CD4-positive, alpha-beta T cell treated with Interferon alpha-2 for 1 hour (primary cell): ENCODE measurements at places on chromosomes 13 and 19.
A peak's percentile ranks its signal among the peaks of the same experiment; 100 is the strongest.

DNA sequence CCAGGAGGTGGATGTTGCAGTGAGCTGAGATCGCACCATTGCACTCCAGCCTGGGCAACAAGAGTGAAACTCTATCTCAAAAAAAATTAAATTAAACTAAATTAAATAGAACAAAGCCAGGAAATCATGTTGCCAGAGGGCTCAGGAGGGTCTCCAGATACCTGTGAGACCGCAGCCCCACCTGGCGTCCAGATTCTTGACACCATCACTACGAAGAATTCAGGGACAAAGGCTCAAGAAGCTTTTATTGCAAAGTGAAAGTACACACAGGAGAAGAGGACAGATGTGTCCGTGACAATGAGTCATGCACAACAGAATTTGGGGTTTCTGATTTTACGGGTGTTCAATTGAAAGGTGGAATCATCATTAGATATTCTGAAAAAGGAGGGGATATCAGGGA is 76.6 kb downstream of the STOML3 start:
- no peak for DNase-seq

GRCh38 chr13:33838647-33839046 is 20.7 kb downstream of the RFC3 start:
- DNase-seq = no peak

DNA sequence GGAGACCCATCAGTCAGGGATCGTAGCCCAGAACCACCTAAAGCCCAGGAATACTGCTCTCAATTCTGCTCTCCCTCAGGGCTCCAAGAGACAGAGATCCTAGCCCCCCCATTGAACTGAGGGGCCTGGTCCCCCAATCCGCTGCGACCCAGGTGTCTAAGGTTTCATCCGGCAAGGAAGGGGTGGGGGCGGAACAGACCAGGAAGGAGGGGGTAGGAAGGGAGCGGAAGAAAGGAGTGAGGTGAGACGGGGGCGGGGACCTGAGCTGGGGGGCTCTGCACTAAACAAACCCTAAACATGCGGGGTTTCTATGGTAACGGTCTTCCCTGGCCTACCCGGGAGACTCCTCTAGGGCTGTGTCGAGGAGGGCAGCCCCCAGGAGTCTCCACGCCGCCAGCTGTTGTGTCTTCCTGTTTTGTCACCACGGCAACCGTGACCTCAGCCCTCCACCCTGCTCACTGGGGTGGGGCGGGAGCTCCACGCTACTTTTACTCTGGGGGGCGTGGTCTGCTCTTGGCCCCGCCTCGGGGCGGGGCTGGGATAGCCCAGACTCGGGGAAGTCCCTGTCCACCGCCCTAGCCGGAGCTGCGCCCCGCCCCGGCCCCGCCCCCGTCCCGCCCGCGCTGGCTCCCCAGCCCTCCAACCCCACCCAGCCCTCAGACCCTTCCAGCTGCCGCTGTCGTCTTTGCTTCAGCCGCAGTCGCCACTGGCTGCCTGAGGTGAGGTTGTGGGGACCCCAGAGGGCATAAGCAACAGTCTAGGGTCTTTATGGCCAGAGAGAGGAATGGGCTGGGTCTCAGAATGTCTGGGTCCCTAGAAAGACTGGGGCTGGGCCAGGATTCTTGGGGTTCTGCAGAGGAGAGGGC is at the start of gene MYADM:
Gene MYADM, plus strand, starts transcription at position 659 of the 866 bp plus-strand sequence. CDS start 5,647 bp downstream, outside the sequence.
- DNase-seq = peak; percentile 100

DNA sequence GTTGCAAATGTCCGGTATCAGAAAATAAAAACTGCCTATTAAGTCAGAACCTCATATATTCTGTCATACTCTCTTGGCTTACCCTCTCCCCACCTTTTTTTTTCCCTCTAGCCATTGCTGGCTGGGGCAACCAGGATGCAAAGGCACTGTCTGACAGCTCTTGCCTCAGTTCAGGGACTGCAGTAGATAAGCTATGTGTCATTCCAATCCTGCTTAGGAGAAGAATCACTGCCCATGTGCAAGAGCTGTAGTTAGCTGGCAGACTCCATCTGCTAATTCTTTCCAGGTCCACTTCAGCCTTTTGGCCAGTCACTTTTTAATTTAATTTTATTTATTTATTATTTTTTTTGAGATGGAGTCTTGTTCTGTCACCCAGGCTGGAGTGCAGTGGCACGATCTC is 895.6 kb upstream of the SLC10A2 start:
- no peak for DNase-seq

GRCh38 chr13:50780201-50781015 is 63.1 kb downstream of the DLEU7 start:
- DNase-seq = no peak

GRCh38 chr13:106471957-106472543 is 63.4 kb downstream of the EFNB2 start:
- no peak for DNase-seq

DNA sequence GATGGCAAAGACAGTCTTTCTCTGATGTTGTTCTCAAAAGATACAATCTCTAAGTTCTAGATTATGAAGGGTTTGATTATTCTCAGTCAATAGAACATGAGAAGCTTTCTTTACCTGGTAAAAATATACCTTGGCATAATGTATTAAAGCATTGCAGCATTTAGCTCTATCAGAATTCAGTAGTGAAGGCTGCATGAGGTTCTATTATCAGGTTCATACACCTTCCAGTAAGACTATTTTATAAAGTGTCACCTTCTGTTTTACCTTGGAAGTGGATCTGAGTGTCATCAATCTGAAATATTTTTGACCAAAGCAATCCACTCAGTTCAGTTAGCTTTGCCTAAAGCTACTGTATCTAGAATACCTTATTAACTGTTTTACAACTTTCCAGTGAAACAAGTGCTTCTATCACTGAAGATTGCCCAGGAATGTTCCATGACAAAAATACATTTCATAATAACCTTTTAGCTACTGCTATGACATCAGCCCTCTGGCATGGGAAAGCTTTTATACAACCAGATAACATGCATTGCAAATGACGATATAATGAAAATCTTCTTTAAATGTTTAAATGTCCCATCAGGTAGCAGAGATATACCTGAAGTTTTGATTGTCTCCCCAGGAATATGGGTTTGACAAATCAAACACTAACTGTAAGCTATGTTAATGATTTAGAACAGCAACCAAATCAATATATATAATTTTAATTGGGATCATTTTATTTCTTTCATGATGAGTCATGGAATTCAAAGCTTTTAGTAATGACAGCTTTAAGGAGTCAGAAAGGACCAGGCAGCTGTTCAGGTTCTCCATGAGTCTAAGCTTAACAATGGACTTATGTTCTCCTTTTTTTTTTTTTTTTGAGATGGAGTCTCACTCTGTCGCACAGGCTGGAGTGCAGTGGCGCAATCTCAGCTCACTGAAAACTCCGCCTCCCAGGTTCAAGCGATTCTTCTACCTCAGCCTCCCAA is 72.2 kb downstream of the UFM1 start:
- no peak for DNase-seq

DNA sequence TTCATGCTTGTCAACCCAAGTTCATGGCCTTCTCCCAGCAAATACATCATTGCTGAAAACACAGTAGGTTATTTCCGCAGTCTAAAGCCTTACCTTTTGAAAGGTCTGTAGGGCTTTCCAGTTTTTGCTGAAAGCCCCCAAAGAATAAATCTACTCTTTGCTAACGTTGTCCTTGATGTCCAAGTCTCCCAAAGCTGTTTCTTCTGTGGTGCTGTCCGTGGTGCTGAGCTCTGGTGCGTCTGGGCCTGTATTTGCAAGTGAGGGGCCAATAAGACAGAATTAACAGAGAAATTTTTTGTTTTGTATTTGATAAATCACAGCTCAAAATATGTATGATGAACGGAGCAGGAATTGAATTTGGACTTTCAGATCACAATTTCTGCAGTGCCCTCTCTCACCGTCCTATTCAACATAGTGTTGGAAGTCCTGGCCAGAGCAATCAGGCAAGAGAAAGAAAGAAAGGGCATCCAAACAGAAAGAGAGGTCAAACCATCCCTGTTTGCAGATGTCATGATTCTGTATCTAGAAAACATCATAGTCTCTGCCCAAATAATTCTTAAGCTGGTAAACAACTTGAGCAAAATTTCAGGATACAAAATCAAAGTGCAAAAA is 9.8 kb upstream of the LGALS16 start:
- no peak for DNase-seq

GRCh38 chr19:15010501-15011300 is 31.0 kb upstream of the SLC1A6 start:
- no peak for DNase-seq

DNA sequence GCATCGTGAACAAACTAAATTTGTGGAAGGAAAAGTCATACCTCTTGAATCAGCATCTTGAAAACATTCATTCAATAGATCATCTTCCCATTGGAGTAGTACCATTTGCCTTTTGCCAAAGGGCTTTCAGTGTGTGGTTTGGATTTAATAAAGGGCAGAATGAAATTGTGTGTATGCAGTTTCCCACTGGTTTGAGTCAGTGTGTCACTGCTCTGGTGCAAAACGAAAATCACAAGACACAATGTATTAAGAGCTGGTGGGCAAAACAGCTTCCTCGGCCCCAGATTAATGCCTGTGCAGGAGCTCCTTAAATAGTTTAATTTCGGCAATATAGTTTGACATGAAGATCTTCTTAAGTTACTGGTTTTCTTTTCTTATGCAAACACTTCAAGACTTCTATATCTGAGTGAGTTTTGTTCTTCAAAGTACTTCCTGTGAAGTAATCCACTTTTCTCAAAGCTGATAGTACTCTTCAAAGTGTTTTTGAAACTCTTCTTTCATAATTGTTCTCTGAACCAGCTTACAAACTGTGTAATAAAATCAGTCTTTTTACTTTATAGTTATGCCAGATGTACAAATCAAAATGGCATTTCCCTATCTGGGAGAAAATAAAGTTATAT is 32.1 kb downstream of the RASL11A start:
- no peak for DNase-seq

GRCh38 chr19:33906578-33907335 is 110.1 kb downstream of the KCTD15 start:
- DNase-seq = no peak

GRCh38 chr19:1649706-1650649 is 2.4 kb downstream of the TCF3 start:
- DNase-seq = no peak

GRCh38 chr13:59531571-59532091 is 632.1 kb downstream of the DIAPH3 start:
- DNase-seq = peak; percentile 4

GRCh38 chr13:104823709-104824108 is 1711.8 kb downstream of the EFNB2 start:
- DNase-seq = no peak

GRCh38 chr13:74570046-74570445 is 435.8 kb upstream of the KLF12 start:
- DNase-seq = no peak

GRCh38 chr13:38908574-38908973 is 82.1 kb downstream of the STOML3 start:
- DNase-seq = no peak

GRCh38 chr13:112814905-112815585 is 125.2 kb downstream of the ATP11A start:
- no peak for DNase-seq

GRCh38 chr13:111099290-111099689 is 15.8 kb upstream of the ARHGEF7 start:
- no peak for DNase-seq

GRCh38 chr13:95948656-95949055 is 104.5 kb downstream of the UGGT2 start:
- no peak for DNase-seq

GRCh38 chr13:113506025-113506685 is 15.6 kb upstream of the DCUN1D2 start:
- DNase-seq = no peak

GRCh38 chr13:111215081-111216047 is 100.3 kb downstream of the ARHGEF7 start:
- DNase-seq = no peak
